ENCODE measurements at places on chromosomes 2 and 18.

- no peak for ATAC-seq
Measured at GRCh38 chr18:41630232-41630886, 324.7 kb upstream of the PIK3C3 start.

- no peak for ATAC-seq
Measured at GRCh38 chr2:174325373-174326160, 9.2 kb upstream of the SP9 start.

GRCh38 chr2:144942516-144943256 lies 422.8 kb upstream of the ZEB2 start:
- ATAC-seq = no peak

- ATAC-seq = no peak
Measured at GRCh38 chr18:57644540-57644939, 22.9 kb upstream of the NARS1 start.

- peak; percentile 32 for ATAC-seq
Measured at GRCh38 chr2:104976603-104977120, 61.2 kb upstream of the MRPS9 start.

GRCh38 chr2:12456293-12457106 lies 260.2 kb upstream of the TRIB2 start:
- peak; percentile 92 for ATAC-seq

- no peak for ATAC-seq
Measured at GRCh38 chr2:84844141-84844540, 36.7 kb downstream of the TRABD2A start.

GRCh38 chr2:96695602-96696001 lies 44.3 kb downstream of the LMAN2L start:
- no peak for ATAC-seq

GRCh38 chr2:14621114-14621513 lies 11.4 kb upstream of the LRATD1 start:
- ATAC-seq = no peak

DNA sequence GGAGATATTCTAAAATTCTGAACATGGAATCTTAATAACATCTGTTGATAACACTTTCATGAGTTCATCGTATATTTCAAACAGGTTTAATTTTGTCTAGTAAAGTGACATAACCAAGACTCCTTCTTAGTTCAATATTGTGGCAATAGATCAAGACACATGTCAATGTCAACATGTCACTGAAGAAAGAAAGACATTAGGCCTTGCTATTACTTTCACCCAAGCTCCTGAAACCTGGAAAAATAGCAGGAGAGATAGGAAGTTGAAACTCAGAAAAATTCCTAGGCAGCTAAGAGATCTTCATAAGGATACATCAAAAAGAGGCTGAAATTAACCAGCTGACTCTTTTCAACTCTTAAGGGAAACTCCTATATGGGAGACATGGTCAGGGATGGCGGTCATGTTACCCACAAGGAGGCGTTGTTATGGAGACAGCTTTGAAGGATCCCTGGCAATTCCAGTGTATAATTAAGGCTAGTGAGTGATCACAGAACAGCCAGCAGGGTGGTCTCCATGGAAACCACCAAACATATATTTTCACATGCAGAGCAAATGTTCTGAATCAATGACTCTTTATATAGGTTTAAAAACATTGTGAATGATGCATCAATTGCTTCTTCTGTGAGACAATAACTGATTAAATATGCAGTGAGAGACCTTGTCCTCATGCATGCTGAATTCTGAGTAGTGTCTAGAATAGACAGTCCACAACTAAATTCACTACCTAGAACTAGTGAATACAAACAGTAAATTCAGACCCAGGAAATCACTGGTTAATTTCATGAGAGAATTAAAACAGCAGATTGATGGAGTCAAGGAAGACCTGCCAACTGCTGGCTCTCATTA lies 115.3 kb upstream of the RIOK3 start:
- peak; percentile 46 for ATAC-seq

DNA sequence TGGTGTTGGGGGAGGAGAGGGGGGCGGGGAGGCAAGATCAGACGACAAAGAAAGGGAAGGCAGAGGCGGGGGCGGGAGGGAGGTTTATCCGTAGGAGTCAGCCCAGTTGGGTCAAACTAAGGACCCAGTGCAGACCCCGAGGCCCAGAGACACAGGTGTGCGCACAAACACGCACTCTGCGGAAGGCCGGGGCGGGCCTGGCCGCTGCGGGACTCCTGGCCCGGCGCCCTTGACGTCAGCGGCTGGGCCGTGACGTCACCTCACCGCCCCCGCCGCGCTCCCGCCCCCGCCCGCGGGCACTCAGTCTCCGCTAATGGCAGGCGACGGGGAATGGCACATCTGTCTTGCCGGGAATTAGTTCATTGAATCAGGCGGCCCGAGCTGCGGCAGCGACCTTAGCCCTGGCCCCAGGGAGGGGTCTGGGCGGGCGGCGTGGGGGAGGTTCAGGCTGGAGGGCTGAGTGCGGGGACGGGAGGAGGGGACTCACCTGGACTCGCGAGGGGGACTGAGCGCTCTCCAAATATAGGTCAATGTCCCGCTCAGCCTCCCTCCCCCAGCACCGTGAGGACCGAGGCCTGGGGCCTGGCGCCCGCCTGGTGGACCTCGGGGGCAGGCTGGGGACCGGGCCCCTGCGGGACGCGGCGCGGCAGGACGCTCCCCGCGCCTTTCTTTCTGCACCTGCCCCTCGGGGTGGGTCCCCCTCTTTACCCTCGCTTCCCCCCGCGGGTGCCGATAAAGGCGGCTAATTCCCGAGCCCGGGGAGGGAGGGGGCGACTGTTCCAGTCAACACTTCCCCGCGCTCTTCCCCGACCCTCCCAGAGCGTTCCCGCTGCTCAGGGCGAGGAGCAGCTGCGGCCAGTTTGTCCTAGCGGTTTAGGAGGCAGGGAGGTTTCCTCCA lies 15.5 kb upstream of the ECEL1 start:
- peak; percentile 24 for ATAC-seq

DNA sequence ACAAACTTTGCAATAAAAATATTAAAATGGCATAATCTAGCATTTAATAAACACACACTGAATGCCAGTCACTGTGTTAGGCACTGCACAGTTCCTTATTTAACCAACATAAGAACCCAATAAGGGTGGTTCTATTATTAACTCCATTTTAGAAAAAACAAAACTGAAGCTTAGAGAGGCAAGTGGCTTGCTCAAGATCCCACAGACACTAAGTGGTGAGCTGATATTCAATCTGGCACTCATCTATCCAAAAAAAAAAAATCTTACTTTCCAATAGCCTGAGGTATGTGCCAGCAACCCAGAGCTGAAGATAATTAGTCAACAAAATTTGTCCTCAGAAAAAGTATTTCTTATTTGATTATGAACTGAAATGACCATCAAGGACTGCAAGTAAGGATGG lies 799 bp downstream of the CYTIP start:
- no peak for ATAC-seq

DNA sequence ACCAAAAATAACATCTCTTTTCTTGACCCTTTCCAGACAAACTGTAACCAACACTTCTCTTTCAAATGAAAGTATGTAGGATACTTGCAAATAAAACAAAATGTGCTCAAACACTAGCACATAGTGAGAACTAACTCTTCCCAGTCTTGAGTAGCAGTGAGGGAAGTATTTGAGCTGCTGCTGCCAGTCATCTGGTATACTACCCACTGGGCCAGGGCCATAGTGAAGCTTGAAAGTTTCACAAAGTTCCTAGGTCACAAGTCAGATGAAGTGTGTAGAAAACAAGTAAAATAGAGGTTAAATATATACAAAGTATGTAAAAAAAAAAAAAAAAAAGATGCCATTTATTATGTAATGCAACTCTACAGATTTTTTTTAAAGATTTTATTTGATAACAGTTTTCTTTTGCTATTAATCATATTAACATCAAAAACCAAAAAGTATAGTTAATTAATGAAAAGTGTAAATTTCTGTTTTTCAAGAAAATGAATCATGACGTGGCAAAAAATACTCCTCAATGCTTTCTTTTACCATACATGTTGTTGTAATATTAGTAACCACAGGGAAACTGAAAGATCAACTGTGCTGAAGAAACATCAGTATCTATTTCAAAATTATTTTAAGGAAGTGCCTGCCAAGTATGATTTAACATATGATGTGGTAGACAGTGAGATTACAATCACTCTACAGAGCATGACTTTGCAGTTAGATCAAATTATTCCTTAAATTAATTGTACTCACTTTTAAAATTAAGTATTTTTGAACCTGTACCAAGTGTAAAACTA lies 21.6 kb upstream of the TRIB2 start:
- peak; percentile 78 for ATAC-seq

DNA sequence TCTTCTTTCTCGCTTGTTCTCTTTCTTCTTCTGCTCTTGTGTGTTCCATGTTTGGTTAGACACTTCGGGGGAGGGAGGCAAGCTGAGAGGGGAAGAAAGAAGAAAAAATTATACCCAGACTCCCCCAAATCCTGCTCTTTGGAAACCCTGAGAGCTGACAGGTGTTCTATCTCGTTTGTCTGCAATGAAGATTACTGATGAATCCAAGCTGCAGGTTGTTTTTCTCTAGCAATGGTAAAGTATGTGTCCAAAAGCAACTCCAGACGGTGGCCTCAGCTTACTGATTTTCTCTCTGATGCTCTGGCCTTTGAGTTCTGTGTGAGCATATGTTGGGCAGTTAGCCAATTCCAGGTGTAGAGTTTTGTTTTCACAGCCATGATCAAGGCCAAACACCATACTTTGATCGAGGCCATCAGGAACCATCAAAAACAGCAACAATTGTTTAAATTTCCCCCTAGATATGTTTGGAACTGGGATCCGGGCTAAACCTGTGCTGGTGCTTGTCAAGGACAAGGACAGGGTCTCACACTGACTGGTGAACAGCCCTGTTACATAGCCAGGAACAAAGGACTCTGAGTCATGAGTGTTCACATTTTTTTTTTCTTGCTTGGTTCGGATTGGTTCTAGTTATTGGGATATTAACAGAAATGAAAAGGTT lies 142.0 kb downstream of the PRKCE start:
- no peak for ATAC-seq

GRCh38 chr2:46446871-46447568 lies 32.3 kb upstream of the TMEM247 start:
- no peak for ATAC-seq

DNA sequence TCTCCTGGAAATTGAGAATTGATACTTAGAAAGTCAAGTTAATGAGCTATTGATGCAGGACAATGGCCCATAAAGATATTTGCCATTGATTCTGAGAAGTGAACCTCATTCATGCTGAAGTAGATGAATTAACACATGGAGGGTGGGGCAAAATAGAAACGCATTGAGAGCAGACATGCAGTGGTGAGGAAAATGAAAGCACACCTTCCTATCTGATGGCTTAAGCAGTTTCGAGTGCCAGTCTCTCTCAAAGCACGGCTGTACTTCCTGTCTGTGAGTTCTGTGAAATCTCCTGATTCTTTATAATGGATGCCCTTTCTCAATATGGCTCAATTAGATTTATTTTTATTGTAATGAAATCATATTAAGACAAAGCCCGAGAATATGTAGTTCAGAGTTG lies 247.0 kb downstream of the TMX3 start:
- ATAC-seq = no peak

GRCh38 chr18:76494231-76495005 lies 624 bp downstream of the ZNF516 start:
- ATAC-seq = no peak

GRCh38 chr2:127739800-127740199 lies 38.5 kb downstream of the SFT2D3 start:
- ATAC-seq = no peak

GRCh38 chr18:78087338-78087737 lies 837.7 kb downstream of the GALR1 start:
- ATAC-seq = no peak

- no peak for ATAC-seq
Measured at GRCh38 chr2:189082376-189082975, 97.1 kb downstream of the COL5A2 start.

DNA sequence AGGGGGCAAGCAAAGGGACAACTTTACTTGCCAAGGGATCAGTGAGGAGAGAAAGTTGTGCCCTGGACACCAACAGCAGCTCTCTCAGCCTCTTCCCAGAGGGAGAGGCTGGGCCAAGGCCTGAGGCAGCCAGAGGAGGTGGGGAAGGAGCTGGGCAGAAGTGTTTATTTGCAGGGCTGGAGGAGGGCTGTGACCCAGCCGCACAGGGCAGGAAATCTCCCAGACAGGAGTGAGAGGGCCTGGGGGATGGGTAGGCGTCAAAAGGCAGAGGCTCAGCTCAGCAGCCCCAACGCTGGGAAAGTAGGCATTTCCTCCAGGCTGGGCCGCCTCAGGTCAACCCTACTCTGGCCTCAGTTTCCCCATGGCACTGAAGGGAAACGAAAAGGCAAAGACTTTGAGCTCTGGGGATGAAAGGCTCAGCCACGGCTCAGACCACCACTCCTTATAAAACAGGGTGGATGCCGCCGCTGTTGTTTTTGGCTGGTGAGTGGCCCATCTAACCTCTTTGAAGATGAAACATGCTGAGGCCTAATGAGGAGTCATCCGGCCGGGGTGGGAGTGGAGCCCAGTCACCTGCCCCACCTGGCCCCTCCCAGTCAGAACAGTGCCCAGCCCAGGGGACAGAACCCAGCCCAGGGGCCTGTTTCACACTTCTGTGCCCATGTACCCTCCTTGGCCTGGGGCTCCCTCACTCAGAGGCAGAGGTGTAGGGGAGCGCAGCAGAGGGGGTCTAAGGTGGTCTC lies 21.9 kb upstream of the SEMA4C start:
- ATAC-seq = no peak

GRCh38 chr18:77478646-77479442 lies 229.2 kb downstream of the GALR1 start:
- no peak for ATAC-seq

DNA sequence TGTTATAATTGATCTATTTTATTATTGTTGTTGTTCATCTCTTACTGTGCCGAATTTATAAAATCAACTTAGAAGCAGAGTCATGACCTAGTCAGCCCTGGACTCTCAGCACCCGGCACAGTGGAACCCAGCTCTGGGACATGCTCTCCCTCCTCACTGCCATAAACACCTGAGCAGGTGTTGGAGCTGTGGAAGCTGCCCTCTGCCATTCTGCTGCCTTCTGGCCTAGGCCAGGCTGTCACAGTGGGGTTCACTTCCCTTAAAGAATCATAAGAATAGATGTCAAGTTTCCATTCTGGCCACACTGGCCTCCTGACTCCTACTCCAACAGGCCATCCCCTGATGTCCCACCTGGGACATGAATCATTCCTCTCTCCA lies 192.2 kb downstream of the ZFP36L2 start:
- ATAC-seq = no peak

- no peak for ATAC-seq
Measured at GRCh38 chr2:9074930-9075329, 71.4 kb upstream of the MBOAT2 start.

DNA sequence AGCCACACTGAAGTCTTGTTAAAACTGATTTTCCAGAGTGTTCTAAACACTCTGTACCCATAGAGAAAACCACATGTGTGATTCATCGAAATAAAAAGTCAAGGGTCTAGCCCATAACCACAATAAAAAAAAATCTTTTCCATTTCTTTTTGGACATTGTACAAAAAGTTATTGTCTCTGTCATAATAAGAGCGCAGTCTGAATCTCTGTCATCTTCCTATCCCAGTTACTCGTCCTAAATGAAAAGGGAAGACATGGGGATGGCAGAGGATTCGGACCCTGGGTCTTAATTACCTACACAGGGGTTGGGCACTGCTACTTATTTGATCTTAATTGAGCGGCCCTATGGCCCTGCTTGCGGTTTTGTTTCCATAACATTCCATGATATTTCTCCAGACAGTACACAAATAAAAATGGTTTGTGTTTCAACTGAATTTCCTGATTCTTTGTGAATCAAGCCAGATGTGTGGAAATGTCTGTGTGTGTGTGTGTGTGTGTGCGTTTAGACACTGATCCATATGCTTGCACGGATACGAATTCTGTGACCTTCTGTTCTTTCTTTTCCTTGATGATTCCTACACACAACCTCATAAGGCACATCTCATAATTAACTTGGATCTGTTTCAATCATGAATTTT lies 133.4 kb upstream of the SPATS2L start:
- ATAC-seq = no peak

GRCh38 chr2:113757138-113757657 lies 756 bp upstream of the SLC35F5 start:
- ATAC-seq = no peak
